ENCODE measurements at places on chromosomes 6 and 20.

DNA sequence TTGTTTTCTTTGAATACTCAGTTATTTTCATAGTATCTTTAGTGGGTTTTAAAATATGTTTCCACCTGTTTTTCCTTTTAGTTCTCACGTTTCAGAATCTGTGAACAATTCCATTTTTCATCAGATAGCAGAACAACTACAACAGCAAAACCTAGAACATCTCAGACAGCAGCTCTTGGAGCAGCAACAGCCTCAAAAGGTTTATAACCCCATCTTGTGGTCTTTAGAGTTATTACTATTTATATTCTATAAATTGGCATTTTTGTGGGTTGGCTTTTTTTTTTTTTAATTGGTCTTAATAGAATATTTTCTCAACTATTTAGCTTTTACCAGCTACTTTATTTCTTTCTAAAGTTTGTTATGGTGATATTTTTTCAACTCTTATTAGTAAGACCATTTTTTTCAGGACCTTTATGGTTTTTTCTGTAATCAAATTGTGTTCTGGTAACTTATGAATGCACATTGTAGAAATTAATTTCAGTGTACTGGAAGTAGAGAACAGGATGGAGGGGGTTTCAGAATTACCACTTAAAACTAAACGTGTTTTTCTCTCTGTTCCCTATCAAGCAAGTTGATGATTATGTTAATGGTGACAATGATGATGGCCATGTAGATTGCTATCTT, 72.2 kb downstream of the SCAF8 start:
- peak; percentile 1 for DNase-seq

- peak; percentile 30 for DNase-seq
These were observed 70.2 kb upstream of the SLC22A1 start for GRCh38 chr6:160051390-160051789.

DNA sequence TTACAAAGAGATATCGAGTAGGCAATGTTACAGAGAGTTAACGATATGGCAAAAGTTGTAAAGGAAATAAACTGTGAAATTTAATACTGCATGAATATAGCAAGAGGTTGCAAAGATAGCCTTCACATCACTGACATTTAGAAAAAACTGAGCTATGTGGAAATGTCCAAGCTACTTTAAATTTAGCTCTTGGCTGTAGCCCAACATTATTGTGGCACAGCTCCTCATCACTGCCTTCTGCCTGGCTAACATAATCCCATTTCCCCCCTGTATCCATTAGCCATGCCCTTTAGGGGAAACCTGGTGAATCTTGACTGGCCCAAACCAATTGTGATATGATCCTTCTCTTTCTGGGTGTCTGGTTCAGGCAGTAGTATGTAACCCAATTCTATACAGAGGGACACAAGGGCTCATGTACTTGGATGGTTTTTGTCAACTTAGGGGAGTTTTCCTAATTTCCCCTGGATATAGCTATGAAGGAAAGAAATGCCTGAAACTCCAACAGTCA, 115.4 kb downstream of the PFDN4 start:
- no peak for DNase-seq

DNA sequence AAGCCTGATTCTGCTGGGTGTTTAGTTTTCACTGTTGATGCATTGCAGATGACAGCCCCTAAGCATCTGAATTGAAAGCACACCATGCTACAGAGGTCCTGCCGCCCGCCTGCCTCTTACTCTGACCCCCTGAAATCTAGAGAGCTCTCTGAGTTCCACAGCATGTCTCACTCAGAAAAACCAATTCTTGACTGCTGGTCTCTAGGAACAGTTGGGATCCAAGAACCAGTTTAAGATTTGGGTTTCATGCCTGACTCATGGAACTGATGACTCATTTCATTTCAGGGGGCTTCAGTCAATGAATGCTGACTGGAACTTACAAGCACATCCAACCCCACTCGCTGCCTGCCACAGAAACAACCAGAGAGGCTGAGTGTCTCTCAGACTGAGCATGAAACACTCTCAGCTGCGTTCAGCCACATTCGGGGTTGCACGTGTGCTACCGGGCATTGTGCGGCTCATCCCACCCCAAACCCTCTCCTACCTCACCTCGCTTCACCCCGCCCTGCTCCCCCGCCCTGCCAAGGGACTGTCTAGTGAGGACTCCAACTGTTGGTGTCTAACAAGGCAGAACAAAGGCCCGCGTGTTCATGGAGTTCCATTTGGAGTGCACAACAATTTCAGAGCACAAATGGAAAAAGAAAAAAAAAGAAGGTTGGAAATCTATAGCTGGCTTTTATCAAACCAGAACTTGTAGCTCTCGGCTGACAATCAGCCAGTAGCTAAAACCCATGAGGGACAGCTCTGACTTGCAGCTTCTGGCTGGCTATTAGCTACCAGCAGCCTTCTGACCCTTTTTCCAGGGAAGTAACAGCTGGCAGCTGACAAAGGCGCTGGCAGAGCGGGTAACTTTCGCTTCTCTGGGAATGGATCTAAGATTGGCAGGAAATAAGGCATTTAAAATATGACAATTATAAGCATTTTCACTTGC, 20.0 kb upstream of the TRAF3IP2 start:
- DNase-seq: no peak

DNA sequence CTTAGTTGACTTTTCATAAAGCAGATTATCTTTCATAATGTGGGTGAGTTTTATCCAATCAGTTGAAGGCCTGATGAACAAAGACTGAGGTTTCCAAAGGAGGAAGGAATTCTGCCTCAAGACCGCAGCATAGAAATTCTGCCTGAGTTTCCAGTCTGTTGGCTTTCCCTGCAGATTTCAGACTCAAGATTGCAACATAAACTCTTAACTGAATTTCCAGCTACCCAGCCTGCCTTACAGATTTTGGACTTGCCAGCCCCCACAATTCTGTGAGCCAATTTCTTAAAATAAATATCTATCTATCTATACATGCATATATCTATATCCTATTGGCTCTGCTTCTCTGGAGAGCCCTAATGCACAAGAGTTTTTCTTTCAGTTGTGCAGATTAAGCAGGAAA, 57.3 kb upstream of the SMLR1 start:
- no peak for DNase-seq

DNA sequence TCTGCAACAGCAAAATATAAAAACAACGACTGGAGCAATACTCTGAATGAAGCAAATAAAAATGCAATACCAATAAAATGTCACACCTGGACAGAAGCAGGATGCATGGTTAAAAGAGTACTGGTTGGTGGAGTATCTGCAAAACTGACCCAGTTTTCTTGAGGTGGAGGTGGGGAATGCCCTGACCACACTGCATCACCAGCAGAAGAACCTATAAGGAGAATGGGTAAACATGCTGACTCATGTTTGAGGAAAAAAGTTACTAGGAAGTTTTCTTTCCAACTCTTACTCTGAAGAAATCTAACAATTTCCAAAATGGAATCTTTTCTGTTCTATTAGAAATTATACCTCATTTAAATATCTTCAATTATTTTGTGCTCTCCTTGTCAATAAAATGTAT, 43.6 kb downstream of the REPS1 start:
- DNase-seq: no peak

DNA sequence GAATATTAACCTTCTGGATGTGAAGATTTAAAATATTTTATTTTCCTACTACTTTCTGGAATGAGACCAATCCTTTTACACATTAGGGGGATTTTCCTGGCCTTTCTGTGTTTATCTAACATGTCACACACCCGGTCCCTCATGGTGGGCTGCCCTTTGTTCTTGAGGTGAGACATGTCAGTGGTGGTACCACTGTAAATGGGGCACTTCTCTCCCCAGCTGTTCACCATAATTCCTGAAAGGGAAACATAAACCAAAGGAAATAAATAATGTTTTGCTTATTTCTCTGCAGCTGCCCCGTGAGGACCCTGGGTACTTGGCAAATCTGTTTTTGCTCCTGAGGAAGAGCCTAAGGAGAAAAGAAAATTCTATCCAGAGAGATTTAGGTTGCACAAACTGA, 41.1 kb downstream of the GRIK2 start:
- DNase-seq: no peak

GRCh38 chr6:144349690-144350527, 64.8 kb downstream of the UTRN start:
- DNase-seq: no peak

- no peak for DNase-seq
These were observed 155.5 kb downstream of the GJA1 start for GRCh38 chr6:121590916-121591315.

DNA sequence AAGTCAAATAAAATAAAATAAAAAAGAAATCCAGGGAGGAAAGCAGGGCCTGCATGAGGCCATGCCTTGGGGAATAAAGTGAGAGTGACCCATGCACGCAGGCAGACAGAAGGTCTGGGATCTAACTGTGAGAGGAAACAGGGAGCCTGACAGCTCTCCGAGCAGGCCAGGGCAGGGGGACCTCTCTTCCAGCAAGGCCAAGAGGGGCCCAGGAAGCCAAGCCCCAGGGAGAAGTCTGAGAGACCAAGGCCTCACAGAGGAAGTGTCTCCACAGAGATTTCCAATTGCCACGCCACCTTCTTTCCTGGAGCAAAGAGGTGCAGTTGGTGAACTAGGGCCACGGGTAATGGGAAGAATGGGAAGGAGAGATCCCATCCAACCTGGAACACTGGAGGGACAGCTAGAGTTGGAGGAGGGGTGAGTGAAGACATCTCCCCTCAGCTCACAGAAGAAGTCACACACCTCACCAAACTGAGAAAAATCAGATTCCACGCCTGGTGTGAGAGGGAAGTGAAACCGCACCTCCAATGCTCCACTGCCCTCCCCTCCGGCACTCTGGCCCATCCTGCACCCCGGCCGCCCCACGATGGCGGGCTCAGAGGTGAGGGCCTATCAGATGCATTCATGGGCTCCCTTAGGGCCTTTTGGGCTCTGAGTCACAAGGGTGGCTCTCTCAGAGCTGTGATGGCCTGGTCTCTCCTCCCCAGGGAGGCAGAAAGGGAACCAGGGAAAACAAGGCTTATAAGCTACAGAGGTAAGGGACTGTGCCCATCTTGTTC, 25.1 kb upstream of the TAF8 start:
- DNase-seq: no peak
